Activated naive CD8-positive, alpha-beta T cell treated with anti-CD3 and anti-CD28 coated beads, Interleukin-2, amount 10 ng/mL, durations not matched to agents 7 days and 5 days (primary cell): ENCODE measurements at places on chromosomes 11 and 22. TPM values are rescaled to one million over a fixed set of nuclear protein-coding genes. Genes with fewer than 3 reads are reported as not detected.

DNA sequence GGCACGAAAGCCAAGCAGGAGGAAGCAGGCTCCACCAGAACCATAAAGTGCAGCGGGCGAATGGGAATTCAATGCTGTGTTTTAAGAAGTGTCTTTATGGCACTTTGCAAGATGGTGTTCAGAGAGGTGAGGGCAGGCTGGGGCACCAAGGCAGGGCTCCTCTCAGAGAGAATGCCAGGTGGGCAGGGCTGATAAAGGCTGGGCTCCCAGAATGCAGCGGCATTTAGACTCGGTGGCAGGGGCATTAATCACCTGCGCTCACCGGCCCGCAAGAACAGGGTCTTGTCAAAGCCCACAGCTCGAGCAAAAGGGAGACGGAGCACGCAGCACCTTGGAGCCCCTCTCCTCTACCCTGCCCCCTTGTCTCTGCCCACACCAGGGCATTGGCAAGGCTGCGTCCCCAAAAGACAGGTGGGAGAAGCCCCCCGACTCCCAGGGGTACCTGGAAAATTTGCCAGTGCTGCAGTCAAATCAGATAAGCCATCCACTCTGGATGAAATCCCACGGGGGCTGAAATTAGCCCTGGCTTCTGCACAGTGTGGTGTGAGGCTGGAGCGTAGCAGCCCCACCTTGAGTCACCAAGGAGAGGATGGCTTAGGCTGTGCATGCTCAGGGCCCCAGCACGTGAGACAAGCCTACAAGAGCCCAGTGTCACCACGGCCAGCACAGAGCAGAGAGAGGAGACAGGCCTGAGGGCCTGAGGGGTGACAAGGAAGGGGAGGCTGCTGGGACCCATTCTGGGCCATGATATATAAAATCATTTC lies 8.1 kb downstream of the MACROD1 start:
- H3K4me3 ChIP-seq = no peak overlapping the region
- DNase-seq = no peak
- H3K4me1 ChIP-seq = peaks cover 3% of the 10 kb centered on the region
- H3K36me3 ChIP-seq = peaks cover 1% of the 10 kb centered on the region
- no peak overlapping the region for H3K27ac ChIP-seq

GRCh38 chr22:35418088-35418487 lies 18.1 kb downstream of the MCM5 start:
- H3K27me3 ChIP-seq = no peaks in the 10 kb centered on the region
- peaks cover 18% of the 10 kb centered on the region for H3K4me1 ChIP-seq
- no peak overlapping the region for H3K27ac ChIP-seq
- no peak overlapping the region for H3K4me3 ChIP-seq

DNA sequence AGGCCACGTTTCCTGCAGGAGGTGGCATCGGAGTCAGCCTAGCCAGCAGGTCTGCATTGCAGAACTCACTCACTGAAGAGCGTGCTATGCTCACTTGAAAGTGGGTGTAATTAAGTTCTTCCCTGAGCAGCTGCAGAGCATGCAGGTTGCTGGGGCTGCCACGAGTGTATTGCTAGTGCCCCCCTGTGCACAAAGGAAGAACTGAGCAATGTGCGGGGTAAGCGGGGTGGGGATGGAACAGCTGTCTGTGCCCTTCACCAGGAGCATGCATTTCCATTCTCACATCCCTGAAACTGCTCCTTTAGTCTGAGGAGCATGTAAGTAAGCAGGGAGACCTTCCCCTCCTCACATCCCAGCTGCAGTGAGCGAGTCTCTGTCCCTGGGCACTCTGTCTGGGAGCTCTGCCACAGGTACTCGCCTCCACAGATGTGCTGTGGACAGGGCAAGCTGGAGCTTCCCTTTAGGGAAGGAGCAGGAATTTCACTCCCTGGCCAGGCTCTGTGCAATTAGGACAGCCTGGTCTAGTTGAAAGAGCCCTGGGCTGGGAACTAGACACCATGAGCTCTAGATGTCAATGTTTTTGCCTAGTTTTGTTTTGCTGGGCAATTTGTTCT lies 1031.8 kb downstream of the NTM start:
- H3K4me3 ChIP-seq = no peak overlapping the region
- no peaks in the 10 kb centered on the region for H3K4me1 ChIP-seq
- DNase-seq = no peak
- no peaks in the 10 kb centered on the region for H3K36me3 ChIP-seq
- no peak overlapping the region for H3K27ac ChIP-seq

DNA sequence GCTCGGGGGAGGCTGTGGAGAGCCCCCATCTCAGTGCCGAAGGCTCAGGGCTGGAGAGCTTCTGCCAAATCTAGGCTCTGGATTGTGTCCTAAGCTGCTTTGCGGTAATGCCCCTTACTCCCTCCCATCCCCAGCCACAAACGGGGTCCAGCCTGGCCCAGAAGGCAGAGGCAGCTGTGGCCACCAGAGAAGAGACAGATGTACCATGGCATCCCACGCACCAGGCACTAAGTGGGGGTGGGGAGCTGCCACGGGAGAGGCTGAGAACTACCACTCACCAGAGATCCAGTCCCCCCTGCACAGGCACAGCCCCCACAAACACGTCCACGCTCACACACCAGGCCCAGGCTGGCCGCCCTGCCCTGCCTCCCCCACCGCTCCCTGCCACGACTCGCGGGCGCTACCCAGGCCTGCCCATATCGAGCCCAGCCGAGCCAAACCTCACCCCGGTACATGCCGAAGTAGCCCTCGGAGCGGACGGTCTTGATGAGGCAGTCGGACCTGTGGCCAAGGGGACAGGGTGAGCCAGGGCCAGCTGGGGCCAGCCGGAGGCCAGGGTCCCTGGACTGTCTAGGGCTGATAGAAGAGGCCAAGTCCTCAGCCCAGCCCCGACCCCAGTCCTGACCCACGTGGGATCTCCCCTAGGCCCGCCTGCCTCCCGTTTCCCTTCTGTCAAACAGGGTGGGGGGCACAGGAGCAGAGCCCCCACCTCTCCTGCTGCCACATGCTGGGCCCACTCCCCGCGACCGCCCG lies 3.9 kb downstream of the SLC25A22 start:
- H3K4me1 ChIP-seq = peaks cover 6% of the 10 kb centered on the region
- H3K27me3 ChIP-seq = no peaks in the 10 kb centered on the region
- H3K36me3 ChIP-seq = peaks cover 3% of the 10 kb centered on the region
- H3K4me3 ChIP-seq = peak overlapping the region; percentile 42
- no peak for DNase-seq

- no peaks in the 10 kb centered on the region for H3K27me3 ChIP-seq
- no peak for DNase-seq
- H3K36me3 ChIP-seq = no peaks in the 10 kb centered on the region
- H3K27ac ChIP-seq = no peak overlapping the region
These were observed 378.8 kb upstream of the ISX start for GRCh38 chr22:34687116-34687515.

- H3K4me1 ChIP-seq = peaks cover 19% of the 10 kb centered on the region
- no peak for DNase-seq
- H3K36me3 ChIP-seq = no peaks in the 10 kb centered on the region
- H3K4me3 ChIP-seq = no peak overlapping the region
These were observed 25.7 kb downstream of the CASP5 start for GRCh38 chr11:104997288-104997687.

DNA sequence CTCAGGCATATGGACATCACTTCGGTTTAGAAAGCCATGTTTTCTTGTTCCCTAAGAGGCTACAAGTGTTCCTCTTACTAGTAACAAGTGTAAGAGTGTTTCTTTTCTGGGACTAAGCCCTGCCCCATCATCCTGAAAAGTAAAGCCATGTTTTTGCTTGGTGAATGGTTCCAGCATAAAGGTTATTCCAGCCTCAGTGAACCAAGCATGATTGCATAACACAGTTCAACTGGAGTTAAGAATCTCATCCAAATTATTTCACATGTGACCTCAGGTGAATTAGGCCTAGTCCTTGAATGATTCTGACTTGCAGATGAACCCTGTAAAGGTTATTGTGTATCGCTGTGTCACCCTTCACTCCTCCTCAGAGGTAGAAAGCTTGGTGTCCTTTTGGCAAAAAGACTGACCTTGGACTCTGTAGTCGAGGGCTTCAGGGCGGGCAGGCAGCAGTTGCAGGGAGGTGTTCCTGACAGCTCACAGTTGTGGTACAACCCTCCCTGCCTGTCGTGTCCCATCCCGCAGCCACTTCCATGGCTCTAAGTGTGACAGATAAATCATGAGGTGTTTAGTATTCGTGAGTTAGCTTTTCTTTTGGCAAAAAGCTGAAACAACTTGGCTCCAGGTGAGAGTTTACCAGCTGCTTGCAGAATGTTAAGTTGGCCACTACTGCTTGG lies 321.8 kb downstream of the CADM1 start:
- H3K27ac ChIP-seq = no peak overlapping the region
- no peaks in the 10 kb centered on the region for H3K4me1 ChIP-seq
- H3K27me3 ChIP-seq = peaks cover 2% of the 10 kb centered on the region
- H3K4me3 ChIP-seq = no peak overlapping the region

- H3K36me3 ChIP-seq = no peaks in the 10 kb centered on the region
- peaks cover 6% of the 10 kb centered on the region for H3K4me1 ChIP-seq
- no peaks in the 10 kb centered on the region for H3K27me3 ChIP-seq
- DNase-seq = no peak
- H3K4me3 ChIP-seq = no peak overlapping the region
- no peak overlapping the region for H3K27ac ChIP-seq
These were observed 87.3 kb downstream of the SIK3 start for GRCh38 chr11:117010808-117011540.

DNA sequence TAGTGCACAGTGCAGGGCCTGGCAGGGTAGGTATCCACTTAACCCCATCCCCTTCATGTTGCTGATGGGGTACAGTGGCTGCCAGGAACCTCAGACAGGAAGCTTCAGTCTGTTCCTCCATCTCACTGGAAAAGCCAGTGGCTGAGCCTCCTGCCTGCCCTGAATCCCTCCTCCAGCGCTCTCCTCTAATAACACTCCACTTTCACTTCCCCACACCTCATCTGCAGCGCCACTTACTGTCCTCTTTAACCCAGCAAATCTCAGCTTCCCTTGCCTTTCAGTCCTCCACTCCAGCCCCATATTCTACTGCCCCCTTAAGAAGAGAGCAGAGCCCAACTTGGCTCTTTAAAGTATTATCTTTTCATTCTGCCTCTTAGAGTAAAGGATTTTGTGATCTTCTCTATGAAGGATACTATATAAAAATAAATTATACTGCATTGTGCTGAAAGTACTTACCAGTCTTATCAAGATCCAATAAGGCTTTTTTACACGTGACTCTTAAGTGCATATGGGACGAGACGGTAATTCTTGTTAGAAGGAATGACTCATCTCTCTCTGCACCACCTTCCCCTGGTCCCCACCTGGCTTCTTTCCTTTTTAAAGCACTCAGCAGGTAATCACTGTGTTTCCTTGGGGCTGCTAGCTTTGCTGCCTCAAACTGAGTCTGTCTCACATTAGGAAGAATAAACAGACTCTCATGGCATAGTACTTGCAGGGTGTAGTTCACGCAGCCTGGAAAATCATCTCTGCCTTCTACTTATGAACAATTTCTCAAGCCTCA lies 238.0 kb upstream of the NARS2 start:
- H3K27ac ChIP-seq = no peak overlapping the region
- H3K27me3 ChIP-seq = peaks cover 17% of the 10 kb centered on the region
- H3K4me1 ChIP-seq = no peaks in the 10 kb centered on the region
- no peak overlapping the region for H3K4me3 ChIP-seq
- DNase-seq = no peak

- no peaks in the 10 kb centered on the region for H3K36me3 ChIP-seq
- H3K4me3 ChIP-seq = no peak overlapping the region
- no peak overlapping the region for H3K27ac ChIP-seq
- no peaks in the 10 kb centered on the region for H3K27me3 ChIP-seq
- no peaks in the 10 kb centered on the region for H3K4me1 ChIP-seq
These were observed 104.5 kb upstream of the OPCML start for GRCh38 chr11:133636711-133637355.

GRCh38 chr11:32462011-32462690 lies 26.8 kb upstream of the WT1 start:
- H3K4me1 ChIP-seq = no peaks in the 10 kb centered on the region
- no peak for DNase-seq
- H3K4me3 ChIP-seq = no peak overlapping the region
- no peak overlapping the region for H3K27ac ChIP-seq

DNA sequence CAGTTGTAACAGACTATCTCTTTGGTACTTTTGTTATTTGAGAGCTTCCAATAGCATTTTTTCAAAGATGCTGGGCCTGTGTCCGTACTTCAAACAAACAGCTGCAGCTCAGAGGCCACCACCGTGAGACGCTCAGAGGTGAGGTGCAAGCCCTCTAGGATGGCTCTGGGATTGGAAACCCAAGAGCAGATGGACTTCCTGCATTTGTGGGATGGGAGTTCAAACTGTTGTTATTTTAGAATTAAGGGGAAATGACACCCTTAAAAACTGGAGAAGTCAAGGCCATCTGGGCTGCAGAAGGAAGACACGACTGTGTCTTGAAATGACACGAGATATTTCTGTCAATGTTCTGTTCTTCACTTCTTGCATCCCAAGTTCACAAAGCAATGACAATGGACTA lies 9.2 kb upstream of the IL10RA start:
- DNase-seq = no peak
- peaks cover 69% of the 10 kb centered on the region for H3K4me1 ChIP-seq
- H3K36me3 ChIP-seq = peaks cover 45% of the 10 kb centered on the region
- peak overlapping the region; percentile 91 for H3K27ac ChIP-seq
- H3K4me3 ChIP-seq = peak overlapping the region; percentile 74
- no peaks in the 10 kb centered on the region for H3K27me3 ChIP-seq

GRCh38 chr22:43222262-43222661 lies 35.3 kb upstream of the TTLL12 start:
- H3K4me1 ChIP-seq = peaks cover 4% of the 10 kb centered on the region
- no peaks in the 10 kb centered on the region for H3K36me3 ChIP-seq

- H3K4me3 ChIP-seq = no peak overlapping the region
- no peak overlapping the region for H3K27ac ChIP-seq
- H3K27me3 ChIP-seq = peaks cover 21% of the 10 kb centered on the region
- no peaks in the 10 kb centered on the region for H3K4me1 ChIP-seq
These were observed 1.6 kb downstream of the NFAM1 start for GRCh38 chr22:42430528-42431125.

DNA sequence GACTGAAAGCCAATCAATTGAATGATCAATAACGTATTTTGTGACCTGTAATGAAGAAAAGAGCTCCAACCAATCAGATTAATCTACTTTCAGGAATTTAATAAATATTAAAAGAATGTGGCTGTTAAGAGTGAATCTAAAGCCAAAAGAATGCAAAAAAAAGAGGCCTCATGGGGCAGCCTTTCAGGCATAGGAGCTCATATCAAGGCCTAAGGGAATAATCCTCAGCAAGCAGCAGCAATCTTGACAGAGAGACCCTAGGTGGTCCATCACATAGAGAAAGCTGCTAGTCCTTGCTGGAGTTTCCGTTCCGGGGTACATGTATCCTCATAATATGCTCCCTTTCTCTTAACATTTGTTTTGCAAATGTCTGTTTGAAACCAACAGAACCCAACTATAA lies 313.1 kb upstream of the PITPNB start:
- H3K27me3 ChIP-seq = peaks cover 6% of the 10 kb centered on the region
- H3K27ac ChIP-seq = no peak overlapping the region
- DNase-seq = no peak
- no peaks in the 10 kb centered on the region for H3K36me3 ChIP-seq
- H3K4me3 ChIP-seq = no peak overlapping the region
- no peaks in the 10 kb centered on the region for H3K4me1 ChIP-seq

The APOBEC3B gene
- total RNA-seq = 7.2 TPM

The RNF169 gene
- 20.8 TPM for total RNA-seq

The HDHD5 gene
- 33.7 TPM for total RNA-seq

The LRRC4C gene
- total RNA-seq = not detected

The SCGB1A1 gene
- not detected for total RNA-seq

The RAB36 gene
- 1.3 TPM for total RNA-seq

The TRIM48 gene
- not detected for total RNA-seq

The OR8J1 gene
- total RNA-seq = not detected

The C11orf97 gene
- not detected for total RNA-seq

The CBLIF gene
- total RNA-seq = not detected

The RASL10A gene
- 0.80 TPM for total RNA-seq

The ADAMTS8 gene
- total RNA-seq = not detected
